Activated naive CD4-positive, alpha-beta T cell treated with anti-CD3 and anti-CD28 coated beads for 36 hours (primary cell): ENCODE measurements at places on chromosomes 12 and 14. TPM values are rescaled to one million over a fixed set of nuclear protein-coding genes. Genes with fewer than 3 reads are reported as not detected.

- no peaks in the 10 kb centered on the region for H3K27me3 ChIP-seq
- peaks cover 2% of the 10 kb centered on the region for H3K4me1 ChIP-seq
- DNase-seq = no peak
- H3K27ac ChIP-seq = no peak overlapping the region
- no peak overlapping the region for H3K4me3 ChIP-seq
Observed at GRCh38 chr12:50101663-50102062, 2.1 kb upstream of the GPD1 start.

The IFNG-AS1 gene
- 1.2 TPM for total RNA-seq

GRCh38 chr12:113910751-113911272 lies 55.3 kb downstream of the RBM19 start:
- DNase-seq = no peak
- H3K27me3 ChIP-seq = no peaks in the 10 kb centered on the region
- H3K4me3 ChIP-seq = no peak overlapping the region
- no peaks in the 10 kb centered on the region for H3K4me1 ChIP-seq
- H3K27ac ChIP-seq = no peak overlapping the region

DNA sequence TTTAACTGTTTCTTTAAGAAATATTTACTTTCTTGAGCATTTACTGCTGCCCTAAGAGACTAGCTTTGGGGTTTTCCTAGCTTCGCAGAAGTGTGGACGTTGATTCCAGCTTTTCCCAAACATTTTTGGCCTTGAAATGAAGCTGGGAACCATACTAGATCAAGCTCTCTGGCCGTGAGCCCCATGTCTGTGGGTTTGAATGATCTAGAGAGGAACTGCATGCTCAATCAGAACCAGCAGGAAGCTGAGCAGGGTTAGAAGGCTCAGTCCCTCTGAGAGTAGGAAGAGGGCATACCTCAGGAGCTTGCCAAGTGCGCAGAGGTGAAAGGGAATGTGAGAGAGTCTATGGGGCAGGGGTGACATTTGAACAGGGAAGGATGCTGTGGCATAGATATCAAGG lies 292.1 kb downstream of the CACNA1C start:
- no peak for DNase-seq
- no peaks in the 10 kb centered on the region for H3K36me3 ChIP-seq
- no peaks in the 10 kb centered on the region for H3K27me3 ChIP-seq
- H3K27ac ChIP-seq = no peak overlapping the region
- H3K4me1 ChIP-seq = no peaks in the 10 kb centered on the region
